ENCODE measurements at places on chromosomes 1 and 21. TPM values are rescaled to one million over a fixed set of nuclear protein-coding genes. Genes with fewer than 3 reads are reported as not detected.
A peak's percentile ranks its signal among the peaks of the same experiment; 100 is the strongest.

The MYBPH gene
- not detected for total RNA-seq

GRCh38 chr1:201025571-201026002, 2.1 kb upstream of the KIF21B start:
- no peaks in the 10 kb centered on the region for H3K4me1 ChIP-seq
- H3K4me3 ChIP-seq, result no peak overlapping the region
- no peaks in the 10 kb centered on the region for H3K27me3 ChIP-seq
- DNase-seq, result peak; percentile 64

GRCh38 chr1:61842863-61843514, 100.7 kb downstream of the PATJ start:
- H3K4me3 ChIP-seq, result no peak overlapping the region
- no peaks in the 10 kb centered on the region for H3K36me3 ChIP-seq
- no peaks in the 10 kb centered on the region for H3K27me3 ChIP-seq
- no peak for DNase-seq

- no peak for DNase-seq
- H3K27me3 ChIP-seq, result peaks cover 3% of the 10 kb centered on the region
- no peaks in the 10 kb centered on the region for H3K4me1 ChIP-seq
Observed at GRCh38 chr21:36613059-36613458, 85.9 kb upstream of the SIM2 start.

GRCh38 chr1:53486395-53487026, 27.3 kb downstream of the DMRTB1 start:
- no peak overlapping the region for H3K27ac ChIP-seq
- no peak overlapping the region for H3K4me3 ChIP-seq
- no peaks in the 10 kb centered on the region for H3K4me1 ChIP-seq
- no peaks in the 10 kb centered on the region for H3K27me3 ChIP-seq
- no peaks in the 10 kb centered on the region for H3K36me3 ChIP-seq

The G0S2 gene
- total RNA-seq, result 24.9 TPM

GRCh38 chr1:113946678-113947387, 17.7 kb downstream of the HIPK1 start:
- peaks cover 3% of the 10 kb centered on the region for H3K4me1 ChIP-seq
- H3K27me3 ChIP-seq, result no peaks in the 10 kb centered on the region
- peaks cover 2% of the 10 kb centered on the region for H3K36me3 ChIP-seq
- no peak for DNase-seq
- H3K27ac ChIP-seq, result no peak overlapping the region

GRCh38 chr1:93692983-93693591, 11.4 kb upstream of the BCAR3 start:
- no peaks in the 10 kb centered on the region for H3K36me3 ChIP-seq
- no peak for DNase-seq
- peak overlapping the region; percentile 52 for H3K27ac ChIP-seq
- no peaks in the 10 kb centered on the region for H3K27me3 ChIP-seq

- peaks cover 8% of the 10 kb centered on the region for H3K4me1 ChIP-seq
- H3K27me3 ChIP-seq, result no peaks in the 10 kb centered on the region
- no peak for DNase-seq
- H3K36me3 ChIP-seq, result no peaks in the 10 kb centered on the region
Observed at GRCh38 chr1:223727541-223727940, 15.2 kb downstream of the CAPN2 start.

- H3K4me3 ChIP-seq, result no peak overlapping the region
- no peak overlapping the region for H3K27ac ChIP-seq
- no peaks in the 10 kb centered on the region for H3K4me1 ChIP-seq
- H3K36me3 ChIP-seq, result no peaks in the 10 kb centered on the region
- no peak for DNase-seq
Observed at GRCh38 chr1:159201642-159202041, 3.0 kb upstream of the ACKR1 start.

GRCh38 chr1:239997515-239998311, 94.0 kb upstream of the FMN2 start:
- H3K4me1 ChIP-seq, result no peaks in the 10 kb centered on the region
- no peak for DNase-seq
- no peaks in the 10 kb centered on the region for H3K27me3 ChIP-seq
- no peaks in the 10 kb centered on the region for H3K36me3 ChIP-seq

The GJB3 gene
- 0.42 TPM for total RNA-seq

The FAM72D gene
- total RNA-seq, result 0.29 TPM

The ORC1 gene
- total RNA-seq, result 0.58 TPM

GRCh38 chr1:32231843-32232432, 9.7 kb downstream of the EIF3I start:
- no peaks in the 10 kb centered on the region for H3K27me3 ChIP-seq
- H3K36me3 ChIP-seq, result peaks cover 9% of the 10 kb centered on the region
- H3K4me1 ChIP-seq, result no peaks in the 10 kb centered on the region
- H3K27ac ChIP-seq, result no peak overlapping the region
- DNase-seq, result no peak
- H3K4me3 ChIP-seq, result no peak overlapping the region

GRCh38 chr21:21301013-21301412, 302.8 kb downstream of the NCAM2 start:
- H3K36me3 ChIP-seq, result no peaks in the 10 kb centered on the region
- DNase-seq, result no peak
- H3K4me1 ChIP-seq, result no peaks in the 10 kb centered on the region
- H3K27ac ChIP-seq, result no peak overlapping the region
- no peaks in the 10 kb centered on the region for H3K27me3 ChIP-seq

The TFF3 gene
- 3.8 TPM for total RNA-seq

- DNase-seq, result no peak
- H3K4me3 ChIP-seq, result no peak overlapping the region
- no peaks in the 10 kb centered on the region for H3K36me3 ChIP-seq
- no peaks in the 10 kb centered on the region for H3K4me1 ChIP-seq
- peaks cover 2% of the 10 kb centered on the region for H3K27me3 ChIP-seq
- no peak overlapping the region for H3K27ac ChIP-seq
Observed at GRCh38 chr1:75129983-75130789, 4.0 kb upstream of the LHX8 start.

The MIXL1 gene
- 0.51 TPM for total RNA-seq

The TRAPPC3 gene
- total RNA-seq, result 55.6 TPM

The BATF3 gene
- total RNA-seq, result 5.5 TPM

GRCh38 chr1:3776231-3776961, 3.8 kb downstream of the SMIM1 start:
- H3K27me3 ChIP-seq, result no peaks in the 10 kb centered on the region
- H3K4me3 ChIP-seq, result no peak overlapping the region

DNA sequence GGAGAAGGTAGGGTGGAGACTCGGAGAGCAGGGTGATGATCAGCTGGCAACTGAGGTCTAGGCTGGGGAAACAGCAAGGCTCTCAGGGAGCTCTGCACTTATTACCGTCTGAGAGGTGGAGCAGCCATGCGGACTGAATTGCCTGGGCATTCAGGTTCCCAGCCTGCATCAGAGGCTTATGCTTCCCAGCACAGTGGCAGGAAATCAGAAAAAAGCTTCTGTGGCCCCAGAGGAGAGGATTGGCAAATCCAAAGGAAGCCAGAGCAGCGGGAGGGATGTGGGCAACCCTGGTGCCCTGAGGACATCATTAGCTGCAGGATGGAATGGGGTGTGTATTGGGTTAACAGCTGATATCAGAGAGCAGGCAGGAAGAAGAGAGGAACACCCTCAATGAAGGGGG, 374.1 kb upstream of the POU3F1 start:
- H3K27me3 ChIP-seq, result no peaks in the 10 kb centered on the region
- no peak for DNase-seq
- no peak overlapping the region for H3K27ac ChIP-seq
- H3K4me1 ChIP-seq, result no peaks in the 10 kb centered on the region
- no peaks in the 10 kb centered on the region for H3K36me3 ChIP-seq
- no peak overlapping the region for H3K4me3 ChIP-seq

GRCh38 chr1:150476754-150477153, 10.5 kb upstream of the TARS2 start:
- H3K4me3 ChIP-seq, result no peak overlapping the region
- H3K27me3 ChIP-seq, result no peaks in the 10 kb centered on the region
- H3K4me1 ChIP-seq, result no peaks in the 10 kb centered on the region
- no peak overlapping the region for H3K27ac ChIP-seq

The FCRLA gene
- not detected for total RNA-seq

GRCh38 chr1:22527122-22527521, 36.2 kb upstream of the EPHA8 start:
- no peaks in the 10 kb centered on the region for H3K27me3 ChIP-seq
- no peak for DNase-seq
